PC-3 (cell line): ENCODE measurements at places on chromosomes 5 and 9. TPM values are rescaled to one million over a fixed set of nuclear protein-coding genes. Genes with fewer than 3 reads are reported as not detected.
A peak's percentile ranks its signal among the peaks of the same experiment; 100 is the strongest.

PCDHAC2 gene
- total RNA-seq, result 4.2 and 8.2 TPM in 2 replicates

RFESD gene
- 0.36 and 2.4 TPM in 2 replicates for total RNA-seq

DRD1 gene
- not detected in 2 replicates for total RNA-seq

GLRA1 gene
- not detected in 2 replicates for total RNA-seq

WDR70 gene
- total RNA-seq, result 25.0 and 29.7 TPM in 2 replicates

- no peak for DNase-seq
These were observed 22.6 kb upstream of the ANKDD1B start for GRCh38 chr5:75588666-75589065.

GRCh38 chr5:44783634-44784315 lies 25.0 kb upstream of the MRPS30 start:
- DNase-seq, result no peak

GRCh38 chr5:147483188-147483790 lies 26.6 kb downstream of the DPYSL3 start:
- peak; percentile 7 for DNase-seq

DNA sequence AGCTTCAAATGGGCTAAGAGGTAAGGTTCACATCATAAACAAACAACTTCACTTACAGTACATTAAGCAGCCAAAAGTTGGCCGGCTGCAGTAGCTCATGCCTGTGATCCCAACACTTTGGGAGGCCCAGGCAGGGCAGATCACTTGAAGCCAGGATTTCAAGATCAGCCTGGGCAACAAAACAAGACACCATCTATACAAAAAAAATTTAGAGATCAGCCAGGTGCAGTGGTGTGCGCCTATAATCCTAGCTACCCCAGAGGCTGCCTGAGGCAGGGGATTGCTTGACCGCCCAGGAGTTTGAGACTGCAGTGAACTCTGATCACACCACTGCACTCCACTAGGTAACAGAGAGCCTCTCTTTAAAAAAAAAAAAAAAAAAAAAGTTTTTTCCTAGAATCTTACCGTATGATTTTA lies 16.9 kb downstream of the UBTD2 start:
- DNase-seq, result no peak

GRCh38 chr9:124510650-124511425 lies 3.6 kb upstream of the NR5A1 start:
- no peak for DNase-seq

DNA sequence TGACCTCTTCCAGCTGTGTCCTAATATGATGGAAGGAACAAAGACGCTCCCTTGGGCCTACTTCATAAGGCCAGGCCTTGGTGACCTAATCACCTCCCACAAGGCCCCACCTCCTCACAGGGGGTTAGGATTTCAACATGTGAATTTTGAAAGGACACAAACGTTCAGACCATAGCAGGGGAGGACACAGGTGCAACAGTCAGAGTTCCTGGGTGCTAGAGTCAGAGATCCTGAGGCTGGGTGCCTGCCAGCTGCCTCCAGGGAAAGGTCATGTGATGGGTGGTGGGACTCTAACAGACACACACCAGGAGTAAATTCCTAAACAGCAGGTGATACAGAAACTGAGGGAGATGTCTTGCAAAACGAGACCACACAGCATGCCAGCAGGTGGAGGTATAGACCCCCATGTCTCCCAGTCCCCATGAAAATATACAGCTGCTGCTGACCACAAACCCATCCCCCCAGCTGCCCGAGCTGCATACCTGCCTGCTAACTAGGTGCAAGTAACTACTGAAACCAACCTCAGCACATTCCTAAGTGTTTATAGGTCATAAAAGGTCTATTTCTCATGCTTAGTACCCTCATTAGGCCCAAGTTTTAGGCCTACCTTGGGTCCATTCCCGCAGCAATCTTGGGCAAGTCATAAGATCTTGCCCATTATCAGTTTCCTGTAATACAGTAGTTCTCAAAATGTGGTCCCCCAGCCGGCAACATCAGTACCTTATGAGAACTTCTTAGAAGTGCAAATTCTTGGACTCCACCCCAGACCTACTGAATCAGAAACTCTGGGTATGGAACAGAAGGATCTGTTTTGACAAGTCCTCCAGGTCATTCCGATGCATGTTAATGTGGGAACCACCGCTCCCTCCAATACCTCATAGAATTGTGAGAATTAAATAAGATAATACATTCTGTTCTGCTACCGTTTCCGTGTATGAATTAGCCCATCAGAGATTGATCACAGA lies 245.3 kb downstream of the ENC1 start:
- peak; percentile 17 for DNase-seq

DNA sequence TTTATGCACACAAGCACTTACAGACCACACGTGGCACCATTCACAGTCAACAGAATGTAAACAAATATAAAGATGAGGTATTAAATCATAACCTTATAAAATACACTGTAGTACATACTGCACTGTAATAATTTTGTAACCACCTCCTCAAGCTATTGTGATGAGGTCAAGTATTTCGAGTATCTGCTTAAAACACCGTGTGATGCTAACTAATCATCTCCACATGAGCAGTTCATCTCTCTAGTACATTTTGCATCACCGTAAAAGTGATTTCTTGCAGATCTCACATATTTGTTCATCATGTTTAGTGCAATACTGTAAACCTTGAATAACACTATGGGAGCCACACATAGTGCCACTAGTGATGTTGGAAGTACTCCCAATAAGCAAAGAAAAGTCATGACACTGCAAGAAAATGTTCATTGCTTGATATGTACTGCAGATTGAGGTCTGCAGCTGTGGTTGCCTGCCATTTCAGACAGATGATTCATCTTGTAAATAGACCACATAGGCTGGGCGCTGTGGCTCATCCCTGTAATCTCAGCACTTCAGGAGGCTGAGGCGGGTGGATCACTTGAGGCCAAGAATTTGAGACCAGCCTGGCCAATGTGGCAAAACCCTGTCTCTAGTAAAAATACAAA lies 44.3 kb downstream of the FOXB2 start:
- peak; percentile 70 for DNase-seq

DNA sequence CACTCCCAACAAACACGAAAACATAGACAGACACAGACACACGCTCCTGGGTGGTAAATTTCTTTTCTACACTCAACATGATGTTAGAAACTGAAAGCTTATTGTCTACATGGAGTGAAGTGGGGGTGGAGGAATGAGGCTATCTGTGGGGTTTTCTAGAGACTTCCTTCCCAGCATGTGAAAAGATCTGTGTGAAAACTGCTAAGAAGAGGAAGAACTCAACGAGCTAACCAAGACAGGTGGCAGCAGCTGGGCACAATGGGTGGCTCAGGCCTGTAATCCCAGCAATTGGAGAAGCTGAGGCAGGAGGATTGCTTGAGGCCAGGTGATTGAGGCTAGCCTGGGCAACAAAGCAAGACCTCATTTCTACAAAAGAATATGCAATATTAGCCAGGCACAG lies 7.6 kb downstream of the FYB1 start:
- no peak for DNase-seq

DNA sequence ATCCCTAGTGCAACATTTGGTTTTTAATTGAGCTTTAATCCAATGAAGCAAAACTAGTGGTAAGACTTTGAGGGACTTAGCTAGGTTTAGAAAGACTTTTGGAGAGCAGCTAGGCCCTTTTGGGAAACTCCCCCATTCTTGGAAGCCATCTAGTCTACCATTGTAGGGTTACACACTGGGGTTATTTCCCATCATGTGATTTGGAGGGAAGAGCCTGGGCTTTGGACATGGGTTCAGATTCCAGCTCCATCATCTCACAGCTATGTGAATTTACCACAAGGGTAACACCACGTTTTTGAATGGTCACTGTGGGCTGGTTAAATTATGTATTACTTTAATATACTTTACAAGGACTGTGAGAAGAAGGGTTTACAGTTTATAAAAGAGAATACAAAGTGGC lies 18.3 kb upstream of the TNFSF15 start:
- DNase-seq, result no peak

GRCh38 chr5:134444941-134445471 lies 33.3 kb upstream of the CDKN2AIPNL start:
- no peak for DNase-seq

- DNase-seq, result peak; percentile 48
These were observed 15.6 kb upstream of the IRF1 start for GRCh38 chr5:132506094-132506692.

DNA sequence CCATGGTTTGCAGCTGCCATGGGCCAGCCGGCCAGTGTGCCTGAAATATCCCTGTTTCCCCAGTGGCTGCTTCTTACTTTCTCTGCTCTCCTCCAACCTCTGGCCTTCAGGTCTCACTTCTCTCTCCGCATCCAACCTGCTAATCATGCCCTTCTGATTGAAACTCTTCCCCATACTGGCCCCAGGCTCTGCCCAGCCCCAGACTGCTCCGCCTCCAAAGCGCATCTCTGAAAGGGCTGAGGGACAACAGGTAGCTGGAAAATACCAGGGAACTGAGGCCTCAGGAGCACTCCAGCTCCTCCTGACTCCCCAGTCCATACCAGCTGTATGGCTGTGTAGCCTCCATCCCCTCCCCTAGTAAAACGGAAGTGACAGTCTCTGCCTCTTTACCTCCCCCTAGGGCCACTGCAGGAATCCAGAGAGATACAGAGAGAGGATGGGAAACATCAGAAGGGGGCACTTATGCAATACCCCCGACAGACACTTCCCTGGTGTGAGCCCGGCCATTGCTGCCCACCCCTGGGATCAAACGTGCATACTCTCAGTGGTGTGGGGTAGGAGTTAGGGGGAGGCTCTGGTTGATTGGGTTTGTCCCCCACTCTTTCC lies 34.2 kb downstream of the PAX5 start:
- DNase-seq, result no peak

- DNase-seq, result no peak
These were observed 73.3 kb upstream of the ATP10B start for GRCh38 chr5:160925281-160925680.
